ENCODE measurements at places on chromosomes 5 and 9.

DNA sequence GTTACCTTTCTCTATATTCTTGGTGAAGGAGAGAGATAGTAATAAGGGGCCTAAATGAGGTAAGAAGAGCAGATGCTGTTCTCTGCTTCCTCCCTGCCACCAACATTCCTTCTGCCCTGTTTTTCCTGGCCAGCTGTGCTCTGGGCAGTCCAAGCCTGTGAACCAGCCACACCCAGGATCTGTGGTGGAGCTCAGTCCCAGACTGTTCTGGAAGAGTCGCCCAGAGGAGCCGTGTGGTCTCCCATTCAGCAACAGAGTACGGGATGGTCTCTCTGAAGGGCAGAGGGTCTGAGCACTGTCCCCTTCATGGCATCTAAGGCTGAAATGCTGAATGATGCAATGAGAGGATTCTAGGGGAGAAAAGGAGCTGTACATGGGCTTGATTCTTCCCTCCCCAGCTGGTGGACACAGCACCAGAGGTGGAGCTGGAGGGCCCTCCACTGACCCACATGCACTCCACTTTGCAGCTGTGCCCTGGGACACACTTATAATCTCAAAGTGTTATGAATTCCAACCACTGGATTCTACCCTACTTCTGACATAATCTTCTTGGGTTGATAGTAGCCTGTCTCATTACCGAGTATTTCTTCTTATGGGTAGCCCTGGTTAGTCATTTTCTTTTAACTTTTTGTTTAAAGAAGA, 70.8 kb upstream of the RPS23 start:
- DNase-seq, result no peak

- no peak for DNase-seq
Measured at GRCh38 chr5:1480217-1480616, 35.0 kb upstream of the SLC6A3 start.

DNA sequence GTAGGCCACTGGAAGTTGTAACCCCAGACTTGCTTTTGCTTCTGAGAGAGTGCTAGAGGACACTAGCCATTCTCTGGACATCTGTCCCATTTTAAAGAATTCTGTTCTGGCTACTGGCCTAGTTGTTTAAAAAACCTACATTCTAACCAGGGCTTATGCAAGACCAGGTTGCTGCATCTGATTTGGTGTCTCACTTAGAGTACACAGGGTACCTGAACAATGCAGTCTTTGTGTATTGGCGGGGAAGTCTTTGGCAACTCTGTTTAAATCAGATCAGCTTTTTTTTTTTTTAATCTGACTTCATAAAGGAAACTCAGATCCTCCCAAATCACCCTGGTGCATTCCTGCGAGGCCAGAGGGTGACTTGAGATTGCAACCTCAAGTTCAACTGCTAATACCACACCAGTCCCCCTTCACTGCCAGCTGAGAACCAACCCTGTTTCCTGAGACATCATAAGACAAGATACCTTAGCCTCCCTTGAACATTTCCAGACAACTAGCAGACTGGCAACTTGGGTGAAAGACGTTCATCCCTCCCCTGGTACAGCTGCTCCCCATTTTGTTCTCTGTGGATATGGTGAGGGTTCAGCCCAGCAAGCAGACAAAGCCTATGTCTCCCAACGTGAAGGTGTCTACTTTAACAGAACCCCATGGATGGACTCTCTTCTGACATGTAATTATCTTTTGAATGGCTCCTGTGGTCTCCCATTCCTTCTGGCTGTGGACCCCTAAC, 27.0 kb downstream of the SKP1 start:
- no peak for DNase-seq

- no peak for DNase-seq
Measured at GRCh38 chr9:77772646-77773045, 124.5 kb upstream of the GNA14 start.

- DNase-seq, result peak; percentile 58
Measured at GRCh38 chr5:68460147-68460798, 244.7 kb downstream of the PIK3R1 start.

GRCh38 chr9:137222190-137223077, at the start of gene RNF208:
Gene RNF208, minus strand, starts transcription at chr9:137222240. Its CDS starts 1,028 bp downstream, at chr9:137221212.
- no peak for DNase-seq
